A549 treated with CORT108297 at 1 μM for 4 hours (cell line): ENCODE measurements at places on chromosomes 5 and 9. TPM values are rescaled to one million over a fixed set of nuclear protein-coding genes. Genes with fewer than 3 reads are reported as not detected.

The FYB1 gene
- total RNA-seq: 10.0 to 19.8 TPM (median 13.9 TPM) in 5 replicates

The PPP1R26 gene
- total RNA-seq: 15.6 to 21.1 TPM (median 20.0 TPM) in 5 replicates

The OR1J2 gene
- total RNA-seq: not detected in 5 replicates

The CYLC2 gene
- total RNA-seq: not detected in 5 replicates

The TMEM174 gene
- not detected in 5 replicates for total RNA-seq
